ENCODE measurements at places on chromosomes 16 and 17.

DNA sequence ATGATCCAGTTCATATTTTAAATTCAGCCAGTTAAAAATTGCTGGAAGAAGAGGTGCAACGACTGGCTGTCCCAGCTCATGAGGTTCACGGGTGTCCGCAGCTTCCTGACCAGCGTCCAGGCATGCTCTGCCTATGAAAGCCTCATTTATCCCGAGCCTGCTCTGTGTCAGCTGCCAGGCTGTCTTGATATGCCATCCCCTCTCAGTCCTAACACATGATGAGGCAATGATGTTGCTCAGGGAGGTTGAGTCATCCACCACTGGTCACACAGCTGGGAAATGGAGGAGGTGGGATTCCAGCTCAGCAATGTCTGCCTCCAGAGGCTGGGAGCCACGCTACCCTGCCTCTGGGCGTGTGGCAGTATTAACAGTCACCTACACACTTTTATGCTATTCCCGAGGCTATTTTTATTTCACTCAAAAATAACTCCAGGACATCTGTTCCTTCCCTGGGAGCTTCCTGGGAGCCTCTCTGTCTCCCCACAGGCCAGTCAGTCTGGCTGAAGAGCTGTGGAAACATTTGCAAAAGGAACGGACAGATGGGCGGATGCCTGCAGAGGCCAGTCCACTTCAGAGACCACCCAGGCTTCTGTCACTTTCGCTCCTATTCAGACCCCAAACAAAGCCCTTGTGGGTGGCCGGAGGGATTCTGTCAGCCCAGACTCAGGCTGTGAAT, 22.5 kb downstream of the RAB11FIP4 start:
- DNase-seq, result no peak

DNA sequence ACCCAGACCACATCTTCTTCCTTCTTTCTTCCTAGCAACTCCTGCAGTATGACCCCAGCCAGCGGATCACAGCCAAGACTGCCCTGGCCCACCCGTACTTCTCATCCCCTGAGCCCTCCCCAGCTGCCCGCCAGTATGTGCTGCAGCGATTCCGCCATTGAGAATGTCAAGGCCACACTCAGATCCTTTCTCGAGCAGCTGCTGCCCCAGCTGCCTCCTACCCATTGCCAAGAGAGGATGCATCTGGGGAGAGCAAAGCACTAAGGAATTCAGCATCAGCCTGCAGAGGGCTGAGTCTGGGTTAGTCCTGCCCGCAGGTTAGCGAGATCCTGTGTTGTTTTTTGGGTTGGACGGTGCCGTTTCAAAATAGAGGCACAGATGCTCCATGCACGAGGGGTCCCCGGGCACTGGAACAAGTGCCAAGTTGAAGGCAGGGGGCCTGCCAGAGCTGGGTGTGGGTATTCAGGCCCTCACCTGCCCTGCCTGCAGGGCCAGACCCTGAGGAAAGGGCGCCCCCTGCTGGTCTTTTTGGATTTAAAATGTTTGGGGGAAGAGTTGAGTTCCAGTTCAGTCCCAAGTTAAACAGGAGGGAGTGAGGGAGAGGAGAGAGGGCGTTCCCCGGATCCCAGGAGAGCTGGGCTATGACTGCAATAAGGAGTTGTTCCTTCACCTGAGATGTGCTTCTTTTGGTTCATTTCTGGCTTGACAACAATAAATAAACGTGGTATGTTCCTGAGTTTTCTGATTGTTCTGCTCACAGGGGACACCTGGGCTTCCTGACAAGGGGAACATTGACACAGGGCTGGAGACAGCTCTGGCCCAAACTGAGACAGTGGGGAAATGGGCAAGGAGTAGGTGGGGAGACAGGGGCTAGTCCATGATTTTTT, 4.9 kb downstream of the CDK3 start:
- peak; percentile 82 for DNase-seq

GRCh38 chr17:57900991-57901743, 51.3 kb upstream of the MRPS23 start:
- DNase-seq, result no peak

GRCh38 chr17:17042851-17043460, 699 bp downstream of the MPRIP start:
- peak; percentile 33 for DNase-seq

DNA sequence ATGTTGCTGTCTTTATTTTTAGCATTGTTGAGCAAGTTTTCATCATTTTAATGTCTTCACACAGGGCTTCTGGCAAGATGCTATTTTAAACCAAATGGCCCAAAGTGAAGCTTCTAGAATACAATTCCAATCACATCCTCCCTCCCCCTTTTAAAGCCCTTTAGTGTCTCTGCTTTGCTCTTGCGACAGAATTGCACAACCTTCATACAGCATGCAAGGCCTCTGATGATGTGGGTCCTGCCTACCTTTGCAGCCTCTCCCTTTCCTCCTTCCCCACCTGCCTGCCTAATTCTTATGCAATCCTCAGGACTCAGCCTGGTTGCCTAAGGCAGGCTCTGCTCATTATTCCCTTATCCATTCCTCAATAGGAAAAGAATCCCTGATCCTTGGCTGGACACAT, 381.7 kb downstream of the SLC39A11 start:
- DNase-seq, result no peak

GRCh38 chr17:72661116-72661944, 431.2 kb downstream of the SLC39A11 start:
- no peak for DNase-seq

- no peak for DNase-seq
Measured at GRCh38 chr17:64015447-64015846, 5.0 kb downstream of the ICAM2 start.

GRCh38 chr17:75727391-75727790, 6.1 kb downstream of the ITGB4 start:
- no peak for DNase-seq

DNA sequence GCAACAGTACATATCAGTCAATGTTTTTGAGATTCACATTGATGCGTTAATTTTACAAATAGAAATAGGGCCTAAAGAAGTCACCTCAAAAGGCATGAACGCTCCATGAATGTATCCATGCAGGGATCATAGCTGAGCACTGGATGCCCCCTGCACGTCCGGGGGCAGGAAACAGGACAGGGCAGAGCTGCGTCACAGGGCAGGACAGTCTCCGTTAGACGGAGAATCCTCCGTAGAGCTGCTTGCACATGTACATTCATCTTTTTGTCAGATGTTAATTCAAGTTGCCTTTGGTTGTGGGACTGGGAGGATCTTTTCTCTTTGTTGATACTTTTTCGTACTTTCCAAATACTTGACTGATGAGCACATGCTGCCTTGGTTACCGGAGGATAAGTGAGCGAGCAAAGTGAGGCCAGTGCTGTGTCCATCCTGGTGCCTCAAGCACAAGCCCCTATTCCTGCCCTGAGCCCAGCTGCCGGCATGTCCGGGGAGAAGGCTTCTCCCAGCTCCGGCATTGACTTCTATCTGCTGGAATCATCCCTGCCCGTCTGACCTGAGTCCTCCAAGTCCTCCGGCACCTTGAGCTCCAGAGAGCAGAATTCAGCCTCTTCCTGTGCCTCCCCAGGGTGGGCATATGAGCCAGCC, 15.0 kb downstream of the GAA start:
- DNase-seq, result no peak

GRCh38 chr16:82340531-82340930, 170.5 kb upstream of the MPHOSPH6 start:
- DNase-seq, result no peak

- DNase-seq, result peak; percentile 33
Measured at GRCh38 chr17:66855204-66855603, 20.3 kb downstream of the CACNG5 start.

- no peak for DNase-seq
Measured at GRCh38 chr17:40099619-40100418, 570 bp downstream of the NR1D1 start.

DNA sequence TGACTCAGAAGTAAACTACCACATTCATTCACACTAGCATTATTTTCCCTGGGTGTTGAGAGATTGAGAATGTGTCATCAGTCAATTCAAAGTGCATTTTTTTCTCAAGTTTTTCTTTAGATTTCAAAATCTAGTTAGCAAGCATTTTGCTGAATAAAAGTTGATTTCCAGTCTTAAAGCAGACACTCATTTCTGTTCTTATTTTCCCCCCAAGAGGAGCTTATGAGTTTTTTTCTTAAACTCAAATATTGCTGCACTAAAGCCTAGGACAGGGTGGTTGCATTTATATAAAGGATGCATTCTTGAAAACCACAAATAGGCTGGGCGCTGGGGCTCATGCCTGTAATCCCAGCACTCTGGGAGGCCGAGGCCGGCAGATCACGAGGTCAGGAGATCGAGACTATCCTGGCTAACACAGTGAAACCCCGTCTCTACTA, 15.3 kb downstream of the CDH3 start:
- DNase-seq, result no peak

DNA sequence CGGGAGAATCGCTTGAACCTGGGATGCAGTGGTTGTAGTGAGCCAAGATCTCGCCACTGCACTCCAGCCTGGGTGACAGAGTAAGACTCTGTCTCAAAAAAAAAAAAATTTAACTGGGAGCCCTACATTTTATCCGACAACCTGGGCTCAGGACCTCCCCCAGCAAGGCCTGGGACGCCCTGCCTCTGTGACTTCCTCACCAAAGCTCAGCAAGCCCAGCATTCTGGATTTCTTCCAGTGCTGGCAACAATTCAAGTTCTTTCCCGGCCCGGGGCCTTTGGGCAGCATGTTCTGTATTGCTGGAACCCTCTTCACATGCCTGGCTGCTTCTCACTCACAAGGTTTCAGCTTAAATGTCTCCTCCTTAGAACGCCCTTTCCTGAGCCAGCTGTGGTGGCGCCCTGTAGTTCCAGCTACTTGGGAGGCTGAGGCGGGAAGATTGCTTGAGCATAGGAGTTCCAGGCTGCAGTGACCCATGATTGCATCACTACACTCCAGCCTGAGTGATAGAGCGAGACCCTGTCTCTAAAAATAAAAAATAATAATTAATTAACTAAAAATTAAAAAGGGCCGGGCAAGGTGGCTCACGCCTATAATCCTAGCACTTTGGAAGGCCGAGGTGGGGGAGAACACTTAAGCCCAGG, 15.9 kb upstream of the MEIOB start:
- no peak for DNase-seq

DNA sequence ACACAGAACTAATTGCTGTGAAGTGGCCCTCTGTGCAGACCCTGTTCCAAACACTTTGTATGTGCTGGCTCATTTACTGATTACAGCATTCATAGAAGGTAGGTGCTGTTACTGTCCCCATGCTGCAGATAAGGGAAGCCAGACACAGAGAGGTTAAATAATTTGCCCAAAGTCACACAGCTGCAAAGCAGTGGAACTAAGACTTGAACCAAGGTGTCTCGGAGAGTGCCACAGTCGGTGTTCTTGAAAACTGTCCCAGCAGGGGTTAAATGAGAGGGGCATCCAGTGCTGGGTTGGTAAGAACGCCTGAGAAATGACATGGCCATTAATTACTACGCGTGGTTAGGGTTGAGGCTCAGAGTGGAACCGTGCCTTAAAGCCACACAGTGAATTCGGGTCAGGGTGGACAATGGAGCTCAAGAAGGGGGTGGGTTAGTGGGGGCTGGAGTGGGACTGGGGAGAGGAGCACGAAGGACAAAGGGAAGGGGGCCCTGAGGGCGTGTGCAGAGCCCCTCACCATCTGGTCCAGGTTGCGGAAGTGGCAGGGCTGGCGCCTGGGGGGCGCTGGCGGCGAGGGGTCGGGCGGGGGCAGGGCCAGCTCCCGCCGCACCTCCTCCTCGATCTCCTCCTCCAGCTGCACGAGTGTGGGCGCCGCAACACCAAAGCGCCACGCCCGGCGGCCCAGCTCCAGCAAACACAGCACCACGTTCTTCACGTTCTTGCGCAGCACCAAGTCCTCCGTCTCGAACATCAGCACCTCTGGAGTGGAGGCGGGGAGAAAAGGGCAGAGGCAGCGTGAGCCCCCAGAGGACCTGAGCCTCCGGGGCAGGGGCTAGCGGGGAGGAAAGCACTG, 3.3 kb downstream of the GAS2L2 start:
- DNase-seq, result no peak

DNA sequence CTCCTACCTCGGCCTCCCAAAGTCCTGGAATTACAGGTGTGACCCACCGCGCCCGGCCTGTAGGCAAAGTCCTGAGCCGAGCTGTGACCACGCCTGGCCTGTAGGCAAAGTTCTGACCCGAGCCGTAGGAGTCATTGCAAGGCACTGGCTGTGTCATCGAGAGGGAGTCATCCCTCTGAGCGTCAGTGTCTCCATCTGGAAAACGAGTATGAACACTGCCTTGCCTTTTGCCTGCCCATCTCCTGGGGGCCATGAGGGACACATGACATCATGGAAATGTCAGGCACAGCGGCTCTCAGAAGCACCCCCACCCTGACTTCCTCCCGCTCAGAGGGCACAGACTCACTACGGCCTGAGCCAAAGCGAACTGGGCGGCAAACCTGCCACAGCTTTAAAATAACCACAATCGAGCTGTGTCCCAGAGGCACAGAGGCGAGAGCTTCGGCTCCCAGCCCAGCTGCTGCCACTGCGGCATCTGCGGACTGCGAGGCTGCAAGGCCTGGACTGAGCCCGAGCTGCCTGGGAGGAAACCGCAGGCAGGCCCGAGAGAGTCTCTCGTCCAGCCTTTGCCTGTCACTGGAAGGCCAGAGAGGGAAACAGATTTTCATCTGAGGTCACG, 50.8 kb downstream of the RPH3AL start:
- no peak for DNase-seq

DNA sequence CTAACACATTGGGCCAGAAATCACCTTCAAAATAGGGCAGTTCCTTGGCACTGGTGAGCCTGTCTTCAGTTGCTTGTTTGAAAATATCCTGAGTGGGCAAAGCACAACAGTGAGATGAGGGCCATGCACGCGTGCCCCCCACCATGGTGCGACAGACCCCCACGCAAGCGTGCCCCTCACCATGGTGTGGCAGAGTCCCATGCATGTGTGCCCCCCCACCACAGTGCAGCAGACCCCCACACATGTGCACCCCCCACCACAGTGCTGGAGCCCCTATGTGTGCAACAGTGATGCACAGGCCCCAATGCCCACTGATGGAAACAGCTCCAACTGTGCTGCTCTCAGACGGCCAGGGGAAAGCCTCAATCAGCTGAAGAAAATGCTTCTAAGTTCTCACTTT, 18.8 kb upstream of the TRAP1 start:
- no peak for DNase-seq

GRCh38 chr17:21522755-21523336, 146.7 kb downstream of the KCNJ12 start:
- no peak for DNase-seq

- no peak for DNase-seq
Measured at GRCh38 chr16:64416216-64417005, 705.5 kb downstream of the CDH11 start.
